ENCODE measurements at places on chromosomes 7 and 10. TPM values are rescaled to one million over a fixed set of nuclear protein-coding genes. Genes with fewer than 3 reads are reported as not detected.

- peak overlapping the region; percentile 72 for H3K27ac ChIP-seq
- H3K27me3 ChIP-seq: no peaks in the 10 kb centered on the region
- DNase-seq: no peak
- no peaks in the 10 kb centered on the region for H3K36me3 ChIP-seq
- no peak overlapping the region for H3K4me3 ChIP-seq
Observed at GRCh38 chr10:14507781-14508180, 177.1 kb upstream of the FRMD4A start.

GRCh38 chr10:51340845-51341610, 266.7 kb downstream of the PRKG1 start:
- no peak overlapping the region for H3K4me3 ChIP-seq
- H3K27ac ChIP-seq: no peak overlapping the region
- H3K4me1 ChIP-seq: no peaks in the 10 kb centered on the region
- H3K27me3 ChIP-seq: no peaks in the 10 kb centered on the region
- H3K36me3 ChIP-seq: no peaks in the 10 kb centered on the region

GRCh38 chr7:101418694-101419093, 56.0 kb downstream of the COL26A1 start:
- no peaks in the 10 kb centered on the region for H3K27me3 ChIP-seq
- no peak overlapping the region for H3K27ac ChIP-seq
- H3K4me1 ChIP-seq: no peaks in the 10 kb centered on the region

GRCh38 chr10:122733931-122734665, 34.5 kb upstream of the C10orf120 start:
- no peak overlapping the region for H3K4me3 ChIP-seq
- H3K4me1 ChIP-seq: no peaks in the 10 kb centered on the region
- DNase-seq: no peak
- no peaks in the 10 kb centered on the region for H3K36me3 ChIP-seq

DNA sequence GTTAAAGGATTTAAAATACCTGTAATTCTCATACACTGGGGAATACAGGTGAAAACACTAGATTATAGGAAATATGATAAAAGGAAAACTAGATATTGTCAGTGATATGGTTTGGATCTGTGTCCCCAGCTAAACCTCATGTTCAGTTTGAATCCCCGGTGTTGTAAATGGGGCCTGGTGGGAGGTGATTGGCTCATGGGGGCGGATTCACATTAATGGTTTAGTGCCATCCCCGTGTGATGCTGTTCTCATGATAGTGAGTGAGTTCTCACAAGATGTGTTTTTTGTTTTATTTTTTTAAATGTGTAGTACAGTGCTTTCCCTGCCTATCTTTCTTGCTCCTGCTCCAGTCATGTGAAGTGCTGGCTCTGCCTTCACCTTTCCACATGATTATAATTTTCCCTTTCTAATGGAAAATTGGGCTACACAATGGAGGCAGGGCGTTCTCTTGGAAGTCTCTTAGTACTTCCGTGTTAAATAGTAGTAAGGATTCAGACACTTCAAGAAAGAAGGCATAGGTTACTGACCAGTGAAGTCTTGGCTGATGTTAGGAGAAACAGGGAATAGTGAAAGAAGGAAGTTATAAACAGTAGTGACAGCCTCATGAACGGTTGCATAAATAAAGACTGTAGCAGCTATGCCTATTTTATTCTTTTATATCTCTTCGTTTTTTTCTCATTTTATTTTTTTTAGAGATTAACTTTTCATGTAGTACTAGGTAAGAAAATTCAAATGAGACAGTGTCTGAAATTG, 386.4 kb downstream of the SUGCT start:
- H3K27ac ChIP-seq: no peak overlapping the region
- H3K36me3 ChIP-seq: no peaks in the 10 kb centered on the region

GRCh38 chr10:113297226-113297625, 255.6 kb upstream of the HABP2 start:
- no peak overlapping the region for H3K27ac ChIP-seq
- H3K4me1 ChIP-seq: no peaks in the 10 kb centered on the region
- H3K27me3 ChIP-seq: peaks cover 3% of the 10 kb centered on the region
- no peak overlapping the region for H3K4me3 ChIP-seq

Gene PARG
- total RNA-seq: 48.2 TPM

DNA sequence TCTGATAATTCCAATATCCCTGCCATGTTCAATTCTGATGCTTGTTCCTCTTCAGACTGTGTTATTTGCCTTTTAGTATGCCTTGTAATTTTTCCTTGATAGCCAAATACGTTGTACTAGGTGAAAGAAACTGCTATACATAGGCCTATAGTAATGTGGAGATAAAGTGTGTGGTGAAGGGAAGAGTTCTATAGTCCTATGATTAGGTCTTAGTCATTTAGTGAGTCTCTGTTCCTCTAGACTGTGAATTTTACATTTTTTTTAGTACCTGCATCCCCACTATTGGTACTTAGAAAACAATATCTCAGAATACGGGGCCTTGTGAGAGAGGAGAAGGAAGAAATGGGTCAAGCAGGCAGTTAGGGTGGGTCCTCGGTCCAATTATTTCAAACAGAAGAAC, 59.6 kb upstream of the SEMA3E start:
- H3K36me3 ChIP-seq: no peaks in the 10 kb centered on the region
- H3K4me1 ChIP-seq: no peaks in the 10 kb centered on the region
- no peak overlapping the region for H3K27ac ChIP-seq
- no peak overlapping the region for H3K4me3 ChIP-seq
- no peaks in the 10 kb centered on the region for H3K27me3 ChIP-seq

Gene TMEM26
- total RNA-seq: 0.16 TPM

DNA sequence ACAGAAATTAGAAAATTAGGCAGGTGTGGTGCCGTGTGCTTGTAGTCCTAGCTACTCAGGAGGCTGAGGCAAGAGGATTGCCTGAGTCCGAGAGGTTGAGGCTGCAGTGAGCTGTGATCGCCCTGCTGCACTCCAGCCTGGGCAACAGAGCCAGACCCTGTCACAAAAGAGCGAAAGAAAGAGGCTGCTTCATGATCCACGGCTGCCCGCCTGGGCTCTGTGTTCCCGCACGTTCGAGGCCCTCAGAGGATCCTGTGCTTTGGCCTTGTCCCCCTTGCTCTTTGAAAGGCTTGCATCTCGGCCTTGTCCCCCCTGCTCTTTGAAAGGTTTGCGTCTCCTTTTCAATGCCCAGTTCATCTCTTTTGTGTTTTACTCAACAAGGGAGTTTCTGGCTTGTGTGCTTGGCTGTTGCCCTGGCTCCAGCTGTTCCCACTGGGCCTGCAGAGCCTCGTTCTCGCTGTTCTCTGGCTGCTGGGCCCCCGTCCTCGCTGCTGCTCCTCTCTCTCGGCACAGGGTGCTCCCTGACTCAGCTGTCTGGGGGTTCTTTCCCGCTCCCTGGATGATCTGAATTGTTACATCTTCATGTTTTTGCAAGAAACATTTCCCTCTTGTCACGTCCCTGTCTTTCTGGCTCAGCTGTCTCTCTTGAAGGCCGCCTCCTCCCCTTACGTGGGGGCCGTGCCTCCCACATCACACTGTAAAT, 45.1 kb upstream of the INPP5A start:
- DNase-seq: no peak
- no peak overlapping the region for H3K4me3 ChIP-seq
- H3K4me1 ChIP-seq: no peaks in the 10 kb centered on the region
- no peaks in the 10 kb centered on the region for H3K27me3 ChIP-seq
- H3K36me3 ChIP-seq: no peaks in the 10 kb centered on the region

- peaks cover 3% of the 10 kb centered on the region for H3K36me3 ChIP-seq
- H3K27me3 ChIP-seq: no peaks in the 10 kb centered on the region
- H3K4me3 ChIP-seq: no peak overlapping the region
- no peak overlapping the region for H3K27ac ChIP-seq
- H3K4me1 ChIP-seq: no peaks in the 10 kb centered on the region
Observed at GRCh38 chr7:132899833-132900232, 182.1 kb downstream of the CHCHD3 start.

DNA sequence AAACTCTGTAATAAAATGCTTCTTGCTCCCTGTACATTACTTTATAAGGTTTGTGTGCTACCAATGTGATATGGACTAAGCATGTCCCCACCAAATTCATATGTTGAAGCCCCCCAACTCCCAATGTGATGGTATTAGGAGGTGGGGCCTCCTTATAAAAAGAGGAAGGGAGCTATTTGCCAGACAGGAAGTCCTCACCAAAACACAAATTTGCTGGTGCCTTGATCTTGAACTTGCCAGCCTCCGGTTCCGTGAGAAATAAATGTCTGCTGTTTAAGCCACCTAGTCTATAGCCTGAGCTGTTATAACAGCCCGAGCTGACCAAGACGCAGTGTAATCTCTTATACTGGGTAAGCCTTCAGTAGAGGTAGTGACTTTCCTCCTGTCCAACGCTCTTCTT, 114.5 kb downstream of the INHBA start:
- no peak for DNase-seq
- H3K36me3 ChIP-seq: no peaks in the 10 kb centered on the region
- no peak overlapping the region for H3K4me3 ChIP-seq
- H3K27me3 ChIP-seq: no peaks in the 10 kb centered on the region
- H3K4me1 ChIP-seq: no peaks in the 10 kb centered on the region

Gene ZSCAN25
- 40.6 TPM for total RNA-seq

DNA sequence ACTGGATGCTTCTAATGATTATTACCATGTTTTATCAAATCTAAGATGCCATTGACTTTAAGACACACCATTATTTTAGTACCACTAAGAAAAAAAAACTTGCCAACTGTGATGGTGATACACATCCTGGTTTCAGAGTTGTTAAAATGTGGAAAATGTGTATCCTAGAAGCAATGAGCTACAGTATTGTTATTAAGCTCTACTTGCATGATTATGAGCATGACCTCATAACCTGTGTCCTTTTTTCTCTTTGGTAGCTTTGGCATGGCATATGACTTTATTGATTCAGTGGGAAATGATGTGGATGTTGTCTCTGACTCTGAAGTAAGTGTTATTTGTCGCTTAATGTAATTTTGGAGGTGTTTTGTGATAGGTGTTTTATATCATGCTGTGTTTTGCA, 3.3 kb downstream of the EDRF1 start:
- H3K27me3 ChIP-seq: no peaks in the 10 kb centered on the region
- H3K27ac ChIP-seq: no peak overlapping the region
- peaks cover 24% of the 10 kb centered on the region for H3K4me1 ChIP-seq
- no peak overlapping the region for H3K4me3 ChIP-seq
- no peak for DNase-seq
- H3K36me3 ChIP-seq: peaks cover 63% of the 10 kb centered on the region

GRCh38 chr7:104973909-104974415, 40.0 kb upstream of the KMT2E start:
- H3K4me3 ChIP-seq: no peak overlapping the region
- H3K27ac ChIP-seq: no peak overlapping the region
- no peak for DNase-seq

Gene GPER1
- 0.13 TPM for total RNA-seq

DNA sequence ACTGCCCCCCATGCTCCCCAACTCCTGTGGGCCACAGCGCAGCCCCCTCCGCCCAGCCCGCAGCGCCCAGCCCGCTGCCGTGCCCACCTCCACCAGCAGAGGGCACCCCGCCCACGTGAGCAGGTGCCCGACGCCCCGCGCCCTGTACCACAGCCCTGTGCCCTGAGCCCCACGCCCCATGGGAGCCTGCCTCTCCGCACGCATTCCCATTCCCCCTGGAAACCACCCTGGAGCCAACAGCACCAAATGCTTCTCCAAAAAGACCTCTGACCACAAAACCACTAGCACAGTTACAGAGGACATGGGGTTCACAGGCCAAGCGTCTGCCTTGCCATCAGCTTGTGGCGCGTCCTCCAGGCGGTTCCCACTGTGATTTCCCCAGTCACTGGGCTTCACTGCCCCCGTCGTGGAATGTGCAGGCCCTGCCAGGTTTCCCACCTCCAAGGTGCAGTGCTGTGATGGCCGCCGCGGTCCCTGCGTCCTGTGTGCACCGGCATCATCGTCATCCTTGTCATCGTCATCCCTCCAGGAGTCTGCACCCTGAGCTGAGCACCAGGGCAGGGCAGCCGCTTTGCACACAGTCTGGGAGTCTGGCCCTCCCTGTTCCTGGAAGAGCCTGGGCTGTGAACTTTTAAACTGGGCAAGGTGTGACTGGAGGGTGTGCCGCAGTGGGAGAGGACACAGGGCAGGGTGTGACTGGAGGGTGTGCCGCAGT, 61.7 kb downstream of the PWWP2B start:
- peak; percentile 68 for DNase-seq
- H3K36me3 ChIP-seq: no peaks in the 10 kb centered on the region
- no peak overlapping the region for H3K4me3 ChIP-seq
- H3K4me1 ChIP-seq: no peaks in the 10 kb centered on the region
- H3K27me3 ChIP-seq: no peaks in the 10 kb centered on the region

Gene POT1
- total RNA-seq: 33.1 TPM

DNA sequence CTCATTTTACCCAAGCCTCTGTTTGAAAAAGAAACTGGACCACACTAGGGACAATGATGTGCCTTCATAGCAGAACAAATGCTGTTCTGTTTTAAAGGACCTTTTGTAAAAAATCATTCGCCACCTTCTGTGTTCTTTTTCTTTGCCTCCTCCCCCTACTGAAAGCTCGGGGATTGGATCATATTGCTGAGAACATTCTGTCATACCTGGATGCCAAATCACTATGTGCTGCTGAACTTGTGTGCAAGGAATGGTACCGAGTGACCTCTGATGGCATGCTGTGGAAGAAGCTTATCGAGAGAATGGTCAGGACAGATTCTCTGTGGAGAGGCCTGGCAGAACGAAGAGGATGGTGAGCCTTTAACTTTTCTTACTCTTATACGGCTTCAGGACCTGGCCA, 62.2 kb downstream of the POLL start:
- DNase-seq: no peak
- H3K36me3 ChIP-seq: peaks cover 5% of the 10 kb centered on the region
- H3K27me3 ChIP-seq: no peaks in the 10 kb centered on the region

Gene PON1
- not detected for total RNA-seq

DNA sequence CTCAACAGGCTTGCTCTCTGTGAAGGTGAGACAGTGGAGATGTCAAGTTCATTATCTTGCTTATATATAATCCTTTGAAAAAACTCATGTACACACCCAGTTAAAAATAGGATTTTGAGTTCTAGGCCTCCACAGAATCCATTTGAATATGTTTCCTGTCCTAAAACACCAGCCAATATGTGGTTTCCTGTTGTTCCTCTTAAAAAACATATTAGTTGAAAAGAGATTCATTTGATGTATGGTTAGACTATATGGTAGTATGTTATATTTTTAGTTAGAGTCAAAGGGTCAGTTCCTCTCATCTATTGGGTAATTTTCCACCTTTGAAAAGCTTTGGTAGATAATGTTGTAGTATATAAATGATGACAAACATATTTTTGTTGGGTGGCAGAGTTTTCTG, 16.0 kb downstream of the PPP1R9A start:
- H3K4me1 ChIP-seq: no peaks in the 10 kb centered on the region
- no peaks in the 10 kb centered on the region for H3K27me3 ChIP-seq
- no peak for DNase-seq
- no peaks in the 10 kb centered on the region for H3K36me3 ChIP-seq
- no peak overlapping the region for H3K4me3 ChIP-seq
- no peak overlapping the region for H3K27ac ChIP-seq

Measured in naive thymus-derived CD4-positive, alpha-beta T cell (primary cell).